ENCODE measurements at places on chromosomes 5 and 9. TPM values are rescaled to one million over a fixed set of nuclear protein-coding genes. Genes with fewer than 3 reads are reported as not detected.

GAS1 gene
- 12.1 TPM for total RNA-seq

TAS2R1 gene
- total RNA-seq: not detected

OTP gene
- not detected for total RNA-seq

MEIKIN gene
- 0.11 TPM for total RNA-seq

PKD2L2 gene
- 0.46 TPM for total RNA-seq

RLN1 gene
- total RNA-seq: not detected

PNPLA7 gene
- 0.44 TPM for total RNA-seq

HTR4 gene
- 0.83 TPM for total RNA-seq

TPRN gene
- 11.3 TPM for total RNA-seq

ANKRD34B gene
- total RNA-seq: not detected

TRIM23 gene
- 17.9 TPM for total RNA-seq

C7 gene
- 1,146 TPM for total RNA-seq

IQGAP2 gene
- total RNA-seq: 19.3 TPM

SLC34A1 gene
- not detected for total RNA-seq

UGT3A1 gene
- not detected for total RNA-seq

ZNG1F gene
- 2.6 TPM for total RNA-seq

SOX30 gene
- total RNA-seq: not detected

IL13 gene
- total RNA-seq: 0.06 TPM

ARSI gene
- 0.96 TPM for total RNA-seq

TBCA gene
- 264 TPM for total RNA-seq

SVEP1 gene
- 23.1 TPM for total RNA-seq

AFF4 gene
- total RNA-seq: 158 TPM

RBM27 gene
- total RNA-seq: 18.0 TPM

TMEM174 gene
- total RNA-seq: not detected

SNCAIP gene
- 4.5 TPM for total RNA-seq

TCF7 gene
- total RNA-seq: 7.0 TPM

IFNA21 gene
- not detected for total RNA-seq

BARHL1 gene
- not detected for total RNA-seq

PCDHAC1 gene
- total RNA-seq: 0.67 TPM

NR5A1 gene
- 229 TPM for total RNA-seq

FBN2 gene
- 28.0 TPM for total RNA-seq

FRMPD1 gene
- total RNA-seq: 0.41 TPM

NUTM2F gene
- not detected for total RNA-seq

BAAT gene
- not detected for total RNA-seq

MEGF10 gene
- total RNA-seq: 33.6 TPM

PTGES gene
- total RNA-seq: 2.4 TPM

SPINK7 gene
- not detected for total RNA-seq

SH3RF2 gene
- total RNA-seq: 1.1 TPM

GPR21 gene
- total RNA-seq: 1.4 TPM

ENHO gene
- not detected for total RNA-seq

CXCL14 gene
- 1.4 TPM for total RNA-seq

PLEKHG4B gene
- total RNA-seq: 0.04 TPM

ENC1 gene
- 3.8 TPM for total RNA-seq

ADGRD2 gene
- not detected for total RNA-seq

IL5 gene
- not detected for total RNA-seq

OR2K2 gene
- total RNA-seq: not detected

N4BP3 gene
- 1.2 TPM for total RNA-seq

OLFM1 gene
- 48.0 TPM for total RNA-seq

LIFR gene
- total RNA-seq: 103 TPM

NIPAL4 gene
- total RNA-seq: not detected

SPATA9 gene
- 0.55 TPM for total RNA-seq

ABCA1 gene
- 141 TPM for total RNA-seq

CDC20B gene
- total RNA-seq: not detected

ORM2 gene
- total RNA-seq: 1.8 TPM
